DMS 273 treated with DMSO at 0.1 percent for 48 hours (cell line): ENCODE measurements at places on chromosomes 3 and 15.

GRCh38 chr3:126995926-126996512, 13.1 kb downstream of the PLXNA1 start:
- DNase-seq: no peak

GRCh38 chr3:129344540-129345220, 66.0 kb downstream of the HMCES start:
- no peak for DNase-seq

DNA sequence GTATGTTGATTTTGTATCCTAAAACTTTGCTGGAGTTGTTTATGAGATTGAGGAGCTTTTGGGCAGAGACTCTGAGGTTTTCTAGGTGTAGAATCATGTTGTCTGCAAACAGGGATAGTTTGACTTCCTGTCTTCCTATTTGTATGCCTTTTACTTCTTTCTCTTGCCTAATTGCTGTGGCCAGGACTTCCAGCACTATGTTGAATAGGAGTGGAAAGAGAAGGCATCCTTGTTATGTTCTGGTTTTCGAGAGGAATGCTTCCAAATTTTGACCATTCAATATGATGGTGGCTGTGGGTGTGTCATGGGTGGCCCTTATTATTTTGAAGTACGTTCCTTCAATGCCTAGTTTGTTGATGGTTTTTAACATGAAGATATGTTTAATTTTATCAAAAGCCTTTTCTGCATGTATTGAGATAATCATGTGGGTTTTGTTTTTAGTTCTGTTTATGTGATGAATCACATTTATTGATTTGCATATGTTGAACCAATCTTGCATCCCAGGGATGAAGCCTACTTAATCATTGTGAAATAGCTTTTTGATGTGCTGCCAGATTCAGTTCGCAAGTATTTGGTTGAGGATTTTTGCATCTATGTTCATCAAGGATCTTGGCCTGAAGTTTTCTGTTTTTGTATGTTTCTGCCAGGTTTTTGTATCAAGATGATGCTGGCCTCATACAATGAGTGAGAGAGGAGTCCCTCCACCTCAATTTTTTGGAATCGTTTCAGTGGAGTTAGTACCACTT, 188.1 kb downstream of the MINAR1 start:
- DNase-seq: no peak

DNA sequence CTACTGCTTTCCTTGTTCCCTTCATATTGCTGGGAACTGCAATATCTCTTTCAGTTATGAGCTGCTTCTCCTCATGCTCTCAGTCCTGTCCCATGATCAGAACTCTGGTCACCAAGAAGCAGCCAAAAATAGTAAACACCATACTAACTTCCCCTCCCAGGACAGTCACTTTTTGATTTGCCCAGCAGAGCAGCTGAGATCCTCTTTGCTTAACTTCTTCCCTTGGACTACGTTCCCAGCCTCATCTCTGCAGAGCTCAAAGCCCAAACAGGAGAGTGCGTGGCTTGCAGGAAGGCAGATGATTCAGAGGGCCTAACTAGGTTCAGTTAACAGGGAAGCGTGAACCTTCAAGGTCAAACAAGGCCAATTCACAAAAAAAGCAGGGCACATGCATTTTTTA, 153.2 kb downstream of the CTNNB1 start:
- DNase-seq: no peak
